ENCODE measurements at places on chromosomes 6 and 20.
A peak's percentile ranks its signal among the peaks of the same experiment; 100 is the strongest.

DNA sequence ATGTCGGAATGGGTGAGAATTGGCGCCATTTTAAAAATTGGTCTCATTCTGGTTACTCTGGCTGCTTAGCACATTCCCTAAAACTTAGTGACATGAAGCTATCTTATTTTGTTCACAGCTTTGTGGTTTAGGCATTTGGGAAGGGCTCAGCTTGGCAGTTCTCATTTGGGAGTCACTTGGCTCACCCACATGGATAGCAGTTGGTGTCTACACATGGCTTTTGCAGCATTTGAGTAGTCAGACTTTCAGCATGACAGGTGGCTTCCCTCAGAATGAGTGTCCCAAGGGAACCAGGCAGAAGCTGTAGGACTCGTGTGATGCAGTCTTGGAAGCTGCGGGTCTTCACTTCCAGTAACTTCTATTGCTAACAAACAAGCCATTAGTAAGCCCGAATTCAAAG, 64.6 kb downstream of the UST start:
- no peak for DNase-seq

DNA sequence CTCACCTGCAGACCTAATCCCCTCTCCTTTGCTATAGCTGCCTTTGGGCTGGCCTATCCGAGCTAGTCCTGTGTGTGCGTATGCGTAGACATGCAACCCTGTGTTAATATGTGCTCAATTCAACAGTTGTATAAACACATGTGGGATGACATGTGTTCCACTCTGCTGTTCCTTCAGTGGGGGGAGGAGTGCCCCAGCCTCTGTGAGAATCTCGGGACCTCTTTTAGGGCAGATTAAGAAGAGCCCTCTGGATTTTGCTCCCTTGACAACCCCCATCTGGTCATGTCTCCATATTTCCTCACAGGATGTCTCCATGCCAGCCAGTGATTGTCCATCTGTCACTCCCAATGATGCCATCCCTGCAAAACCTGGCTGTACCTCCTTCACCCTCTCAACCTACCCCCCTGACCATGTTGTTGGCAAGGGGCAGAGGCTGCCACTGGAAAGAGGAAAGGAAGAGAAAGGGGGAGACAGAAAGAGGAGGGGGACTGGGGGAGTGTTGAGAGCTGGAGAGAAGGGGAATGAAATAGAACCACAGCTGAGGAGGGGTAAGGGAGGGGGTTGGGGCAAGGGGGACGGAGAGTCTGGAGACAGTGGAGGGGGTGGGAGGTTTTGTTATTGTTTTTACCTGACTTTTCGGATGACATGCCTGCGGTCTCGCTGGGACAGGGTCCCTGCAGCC, 417 bp downstream of the PRRT1 start:
- no peak for DNase-seq

- no peak for DNase-seq
These were observed 21.6 kb upstream of the ENTPD6 start for GRCh38 chr20:25173886-25174308.

DNA sequence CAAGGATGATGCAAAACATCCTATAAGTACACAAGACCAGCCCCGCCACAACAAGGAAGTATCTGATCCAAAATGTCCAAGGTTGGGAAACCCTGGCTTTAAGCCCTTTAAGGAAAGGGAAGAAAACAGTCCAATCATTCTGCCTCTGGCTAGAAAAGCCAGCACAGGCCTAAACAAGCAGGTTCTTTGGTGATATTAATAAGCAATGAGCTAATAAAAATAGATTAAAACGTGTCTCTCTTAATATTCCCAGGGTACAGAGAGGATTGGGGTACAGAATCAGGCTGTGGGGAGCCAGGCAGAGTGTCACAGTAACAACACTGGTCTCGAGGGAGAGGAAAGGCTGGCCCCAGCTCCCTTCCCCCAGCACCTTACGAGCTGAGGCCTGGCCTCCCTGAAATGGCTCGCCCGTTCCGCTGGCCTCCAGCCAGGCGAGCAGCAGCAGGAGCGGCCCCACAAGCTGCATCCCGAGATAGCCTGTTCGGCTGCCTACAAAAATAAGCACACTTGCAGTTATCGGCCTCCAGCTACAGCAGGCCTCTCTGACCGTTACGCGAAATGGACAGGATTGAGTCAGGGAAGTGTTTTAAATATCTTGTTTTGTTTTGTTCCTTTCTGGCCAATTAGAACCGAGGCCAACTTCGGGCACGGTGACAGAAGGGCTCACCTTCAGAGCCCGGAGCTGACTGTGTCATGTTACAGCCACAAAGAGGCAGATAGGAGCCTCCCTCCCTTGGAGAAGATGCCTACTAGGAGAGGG, 4.0 kb upstream of the ZMYND8 start:
- peak; percentile 66 for DNase-seq

- DNase-seq, result no peak
These were observed 45.9 kb downstream of the TRIM38 start for GRCh38 chr6:26008470-26008869.

GRCh38 chr20:53365076-53365475, 228.6 kb downstream of the ZNF217 start:
- DNase-seq, result no peak

DNA sequence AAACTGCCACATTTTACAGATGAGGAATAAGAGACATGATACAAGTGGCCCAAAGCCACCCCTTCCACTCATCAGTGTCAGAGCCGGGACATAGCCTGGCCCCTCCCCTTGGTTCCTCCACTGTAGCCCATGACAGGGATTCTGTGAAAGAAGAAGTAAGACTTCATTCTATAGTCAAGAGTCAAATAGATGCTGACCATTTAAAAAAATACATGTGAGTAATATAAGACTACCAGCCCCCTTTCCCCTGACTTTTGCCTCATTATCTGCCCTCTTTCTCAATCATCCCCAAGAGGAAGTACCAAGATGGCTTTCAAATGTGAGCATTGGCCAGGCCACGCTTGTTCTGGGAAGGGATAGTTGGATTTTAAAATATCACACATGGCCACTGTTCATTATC, 57.8 kb upstream of the TAB2 start:
- no peak for DNase-seq

GRCh38 chr20:40960101-40960500, 68.5 kb upstream of the TOP1 start:
- no peak for DNase-seq

DNA sequence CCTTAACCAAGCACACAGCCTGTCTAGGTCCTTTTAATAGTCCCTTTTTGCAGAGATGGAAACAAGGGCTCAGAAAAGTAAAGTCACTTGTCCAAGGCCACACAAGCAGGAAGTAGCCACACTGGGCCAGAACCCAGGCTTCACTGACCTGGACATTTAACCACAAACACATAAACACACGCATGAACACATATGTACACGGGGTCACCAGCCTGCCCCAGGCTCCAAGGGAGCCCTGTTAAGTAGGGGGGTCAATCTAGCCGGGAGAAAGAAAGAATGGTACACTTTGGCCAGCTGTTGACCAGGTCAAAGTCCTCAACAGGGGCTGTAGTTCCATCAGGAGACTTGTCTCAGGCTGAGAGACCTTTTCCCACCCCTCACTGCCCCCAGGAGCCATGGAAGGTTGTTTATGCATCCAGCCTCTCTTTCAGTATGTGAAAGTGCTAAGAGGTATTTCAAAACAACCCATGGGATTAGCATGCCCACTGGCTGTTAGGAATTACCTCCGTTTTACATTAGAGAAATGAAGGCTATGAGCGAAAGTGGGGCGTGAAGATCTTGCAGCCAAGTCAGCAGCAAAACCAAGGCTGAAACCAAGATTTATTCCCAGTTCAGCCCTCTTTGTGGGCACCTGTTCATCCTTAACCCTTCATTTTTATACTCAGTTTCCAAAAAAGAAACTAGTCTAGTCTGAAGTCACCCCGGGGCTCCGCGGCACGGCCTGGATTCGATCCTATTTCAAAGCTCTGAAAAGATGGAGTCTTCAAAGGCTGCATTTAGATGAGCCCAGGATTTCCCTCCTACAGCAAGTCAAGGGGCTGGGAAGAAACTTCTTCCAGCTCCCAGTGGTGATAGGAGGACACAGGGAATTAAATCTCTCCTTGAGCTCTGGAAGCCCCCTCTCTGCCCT, 9.8 kb downstream of the SDC4 start:
- DNase-seq, result no peak

GRCh38 chr6:131363947-131364834, 208.8 kb upstream of the ARG1 start:
- no peak for DNase-seq

DNA sequence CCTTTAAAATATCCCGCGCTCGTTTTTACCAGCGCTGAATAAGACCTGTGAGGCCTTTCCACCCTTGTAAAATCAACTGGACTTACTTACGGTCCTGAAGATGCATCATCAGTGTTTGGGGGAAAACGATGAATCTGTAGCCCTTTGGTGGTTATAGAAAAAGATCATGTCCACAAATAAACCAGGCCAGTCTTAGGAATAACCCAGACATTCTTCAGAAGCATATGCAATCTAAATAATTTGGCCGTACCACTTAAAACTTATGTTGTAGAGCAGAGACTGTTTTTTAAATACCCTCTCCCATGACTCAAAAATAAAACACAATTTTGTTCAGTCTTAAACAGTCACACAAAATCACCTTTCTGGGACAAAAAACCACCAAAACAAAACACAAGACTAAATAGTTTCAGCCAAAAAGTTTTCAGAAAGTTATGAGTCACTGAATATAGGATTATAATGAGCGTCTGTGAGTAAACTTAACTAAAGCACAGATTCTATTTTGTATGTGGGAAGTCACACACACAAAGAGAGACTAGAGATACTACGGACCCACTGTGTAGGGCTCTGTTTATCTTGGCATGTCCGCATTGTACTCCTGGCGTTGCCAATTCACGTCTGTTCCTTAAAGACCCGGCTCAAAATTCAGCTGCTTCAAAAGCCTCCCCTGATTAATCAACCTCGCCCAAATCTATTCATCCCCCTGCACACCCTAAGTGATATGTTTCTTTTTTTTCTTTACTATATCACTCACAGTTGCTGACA, 26.5 kb upstream of the SMOC2 start:
- DNase-seq, result no peak

GRCh38 chr6:33197431-33198048, 2.9 kb downstream of the RXRB start:
- peak; percentile 57 for DNase-seq

- no peak for DNase-seq
These were observed 114.0 kb upstream of the HSF2 start for GRCh38 chr6:122285292-122285913.

GRCh38 chr20:4820806-4821518, 99.3 kb downstream of the PRND start:
- peak; percentile 75 for DNase-seq

DNA sequence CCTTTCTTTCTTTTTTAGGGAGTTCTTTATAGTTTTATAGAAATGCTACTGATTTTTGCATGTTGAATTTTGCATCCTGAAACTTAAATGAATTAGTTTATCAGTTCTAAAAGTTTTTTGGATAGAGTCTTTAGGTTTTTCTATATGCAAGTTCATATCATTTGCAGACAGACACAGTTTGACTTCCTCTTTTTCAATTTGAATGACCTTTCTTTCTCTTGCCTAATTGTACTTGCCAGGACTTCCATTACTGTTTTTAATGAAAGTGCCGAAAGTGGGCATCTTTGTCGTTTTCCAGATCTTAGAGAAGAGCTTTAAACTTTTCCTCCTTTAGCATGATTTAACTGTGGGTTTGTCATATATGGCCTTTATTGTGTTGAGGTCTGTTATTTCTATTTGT, 21.1 kb upstream of the EDN1 start:
- no peak for DNase-seq

GRCh38 chr6:20325641-20326421, 75.8 kb upstream of the E2F3 start:
- no peak for DNase-seq

DNA sequence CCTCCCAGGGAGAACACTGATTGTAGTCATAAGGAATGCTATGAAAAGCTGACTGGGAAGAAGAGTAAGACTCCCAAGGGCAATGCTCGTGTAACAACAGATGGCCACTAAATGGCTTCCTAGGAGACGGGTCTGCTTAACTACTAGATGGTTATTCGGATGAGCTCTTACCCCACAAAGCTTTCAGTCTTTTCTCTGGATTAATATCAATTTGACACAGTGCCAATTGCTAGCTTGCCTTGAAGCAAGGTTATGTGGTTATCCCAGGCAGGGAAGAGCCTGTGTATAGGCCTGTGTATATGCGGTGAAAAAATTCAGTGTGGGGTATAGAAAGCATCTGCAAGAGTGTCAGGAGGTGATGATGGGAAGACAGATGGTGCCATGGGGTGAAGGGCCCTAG, 86.4 kb upstream of the NOX3 start:
- DNase-seq, result no peak

- no peak for DNase-seq
These were observed 1265.4 kb upstream of the GJE1 start for GRCh38 chr6:140867336-140867735.

GRCh38 chr6:16358531-16359138, 120.2 kb downstream of the GMPR start:
- DNase-seq, result no peak

- DNase-seq, result no peak
These were observed 6.5 kb upstream of the SLC22A16 start for GRCh38 chr6:110482774-110483400.

- DNase-seq, result no peak
These were observed 11.0 kb upstream of the SIM1 start for GRCh38 chr6:100475554-100476320.

DNA sequence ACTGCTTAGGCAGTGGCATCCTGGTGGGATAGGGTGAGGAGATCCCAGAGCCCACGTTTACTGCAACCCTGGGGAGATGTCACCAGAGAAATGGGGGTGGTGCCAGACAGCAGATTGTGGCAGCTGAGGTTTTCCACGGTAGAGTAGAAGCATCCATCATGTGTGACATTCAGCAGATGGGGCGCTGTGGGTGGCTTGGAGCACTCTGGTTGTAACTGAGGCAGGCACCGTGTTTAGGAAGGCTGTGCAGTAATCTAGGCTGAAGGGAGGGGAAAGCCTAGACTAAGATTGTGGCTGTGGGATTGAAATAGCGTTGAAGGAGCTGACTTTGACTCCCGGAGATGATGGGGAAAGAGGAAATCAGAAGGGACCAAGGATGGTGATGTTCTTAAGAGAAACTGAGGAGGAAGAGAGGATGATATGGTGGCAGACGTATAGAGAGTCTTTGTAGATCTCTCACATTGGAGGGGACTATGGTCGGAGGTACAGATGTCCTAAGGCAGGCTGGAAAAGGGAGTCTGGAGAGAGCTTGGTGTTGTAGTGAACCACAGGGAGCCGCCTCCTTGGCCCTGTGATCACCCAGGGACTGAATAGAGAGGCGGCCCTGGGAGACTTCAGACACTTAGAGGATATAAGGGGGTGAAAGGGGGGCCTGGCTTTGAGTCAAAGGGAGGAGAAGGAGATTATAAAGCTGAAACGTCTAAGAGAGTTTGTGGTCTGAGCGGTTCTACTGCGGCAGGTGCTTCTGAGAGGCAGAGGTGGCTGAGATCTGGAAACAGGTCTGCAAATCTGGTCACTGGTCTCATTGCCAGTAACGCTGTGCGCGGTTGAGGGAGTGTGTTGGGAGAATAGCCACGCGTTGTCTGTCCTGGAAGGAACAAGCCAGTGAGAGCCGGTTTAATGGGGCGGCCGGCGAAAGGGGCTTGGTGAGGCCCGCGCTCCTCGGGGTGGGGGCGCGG, 792 bp upstream of the MICA start:
- peak; percentile 22 for DNase-seq

GRCh38 chr6:28816909-28817807, 106.6 kb downstream of the TRIM27 start:
- no peak for DNase-seq

GRCh38 chr6:49325891-49326290, 137.2 kb downstream of the MMUT start:
- no peak for DNase-seq

- DNase-seq, result no peak
These were observed 43.3 kb downstream of the IRAK1BP1 start for GRCh38 chr6:78910591-78911171.

All from midbrain (tissue), 1 donor.